ENCODE measurements at places on chromosomes 3 and 15.

GRCh38 chr15:78024883-78025282, 52.6 kb downstream of the TBC1D2B start:
- DNase-seq = no peak

DNA sequence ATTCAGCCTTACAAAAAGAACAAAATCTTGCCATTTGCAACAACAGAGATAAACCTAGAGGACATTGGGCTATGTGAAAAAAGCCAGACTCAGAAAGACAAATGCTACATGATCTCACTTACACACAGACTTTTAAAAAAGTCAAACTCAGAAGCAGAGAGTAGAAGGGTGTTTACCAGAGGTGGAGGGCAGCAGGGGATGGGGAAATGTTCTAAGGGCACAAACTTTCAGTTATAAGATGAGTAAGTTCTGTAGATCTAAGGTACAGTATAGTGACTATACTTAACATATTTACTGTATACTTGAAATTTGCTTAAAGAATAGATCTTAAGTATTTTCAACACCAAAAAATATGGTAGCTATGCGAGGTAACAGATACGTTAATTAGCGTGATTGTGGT, 3.0 kb downstream of the MYEF2 start:
- no peak for DNase-seq

- no peak for DNase-seq
These were observed 150.5 kb upstream of the ZNF385D start for GRCh38 chr3:21901484-21901883.

DNA sequence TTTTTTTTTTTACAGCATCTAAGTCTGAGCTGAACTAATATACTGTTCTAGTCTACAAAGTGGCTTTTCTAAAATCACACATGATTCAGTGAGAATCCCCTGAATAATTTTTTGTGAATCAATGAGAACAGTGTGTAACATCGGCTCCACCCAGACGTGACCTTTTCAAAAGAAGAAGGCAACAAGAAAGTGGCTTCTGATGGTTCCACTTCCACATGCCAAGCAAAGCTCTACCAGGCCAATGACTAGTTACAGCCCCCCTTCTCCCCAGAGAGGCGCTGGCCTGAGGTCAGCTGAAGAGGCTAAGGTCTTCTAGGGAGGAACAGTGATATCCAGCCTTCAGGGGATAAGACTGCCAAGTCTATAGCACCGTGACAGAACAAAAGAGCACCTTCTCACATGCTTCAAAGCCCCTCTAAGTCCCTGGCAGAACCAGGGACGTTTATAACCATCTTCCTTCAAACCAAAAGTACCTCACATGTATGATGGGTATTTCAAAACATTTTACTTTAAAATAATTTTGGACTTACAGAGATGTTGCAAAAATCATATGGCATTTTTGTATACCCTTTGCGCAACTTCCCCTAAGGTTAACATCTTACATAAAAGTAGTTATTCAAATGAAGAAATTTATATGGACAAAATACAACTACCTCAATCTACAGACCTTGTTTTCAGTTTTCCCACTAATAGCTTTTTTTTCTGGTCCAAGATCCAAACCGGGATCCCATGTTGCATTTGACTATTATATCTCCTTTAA, 177.9 kb downstream of the OSBPL10 start:
- DNase-seq = no peak

DNA sequence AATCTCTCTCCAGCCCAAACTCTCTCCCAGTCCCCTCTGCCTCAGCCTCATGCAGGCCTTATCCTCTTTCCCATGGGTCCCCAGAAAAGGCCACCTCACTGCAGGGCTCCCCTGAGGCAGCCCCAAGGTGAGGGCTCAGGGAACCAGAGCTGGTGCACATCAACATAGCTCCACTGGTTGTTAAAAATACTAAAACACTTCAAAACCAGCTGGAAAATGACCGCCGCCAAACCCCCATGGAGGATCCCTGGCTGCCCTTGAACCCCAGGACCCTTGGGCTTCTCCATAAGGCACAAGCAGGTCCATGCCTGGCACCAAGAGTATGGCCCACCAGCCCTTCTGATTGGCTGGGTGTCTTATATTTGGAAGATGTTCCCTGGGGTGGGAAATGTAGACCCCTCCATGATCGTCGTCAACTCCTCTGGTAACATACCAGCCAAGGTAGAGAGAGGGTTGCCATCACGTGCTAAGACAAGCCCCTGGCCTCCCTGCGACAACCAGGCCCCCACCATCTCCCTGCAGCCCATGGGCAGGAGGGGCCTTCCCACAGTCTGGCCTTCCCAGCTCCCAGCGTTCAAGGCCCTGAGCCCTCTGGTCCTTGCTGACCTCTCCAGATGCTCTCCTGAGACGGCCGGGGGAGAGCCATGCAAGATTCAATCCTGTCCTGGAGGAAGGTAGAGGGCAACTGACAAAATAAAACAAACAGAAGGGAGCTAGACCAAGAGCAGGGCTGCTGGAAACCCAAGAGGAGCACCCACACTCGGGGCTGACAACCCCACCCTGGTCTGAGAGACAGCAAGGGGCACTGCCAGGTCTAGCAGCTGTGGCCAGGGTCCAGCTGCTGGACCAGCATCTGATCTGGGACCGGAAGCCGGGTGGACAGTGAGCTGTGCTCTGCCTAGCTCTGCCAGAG, 132.1 kb upstream of the PRR20G start:
- DNase-seq = no peak

DNA sequence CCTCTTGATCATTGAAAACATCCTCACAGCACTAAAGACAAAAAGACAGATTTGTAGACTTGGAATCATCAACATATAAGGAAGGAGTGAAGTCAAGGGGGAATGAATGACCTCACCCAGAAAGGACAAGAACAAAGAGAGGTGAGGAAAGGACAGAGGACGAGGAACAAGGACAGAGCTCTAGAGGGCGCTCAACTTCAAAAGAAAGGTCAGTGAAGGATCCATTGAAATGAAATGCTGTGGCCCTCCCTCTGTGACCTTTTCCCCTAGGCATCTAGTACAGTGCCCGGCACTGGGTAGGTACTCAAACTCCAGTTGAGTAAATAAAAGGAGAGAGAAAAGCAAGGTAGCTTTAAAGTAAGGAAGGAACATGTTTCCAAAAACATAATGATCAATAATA, 2.6 kb downstream of the ATP8B4 start:
- no peak for DNase-seq

DNA sequence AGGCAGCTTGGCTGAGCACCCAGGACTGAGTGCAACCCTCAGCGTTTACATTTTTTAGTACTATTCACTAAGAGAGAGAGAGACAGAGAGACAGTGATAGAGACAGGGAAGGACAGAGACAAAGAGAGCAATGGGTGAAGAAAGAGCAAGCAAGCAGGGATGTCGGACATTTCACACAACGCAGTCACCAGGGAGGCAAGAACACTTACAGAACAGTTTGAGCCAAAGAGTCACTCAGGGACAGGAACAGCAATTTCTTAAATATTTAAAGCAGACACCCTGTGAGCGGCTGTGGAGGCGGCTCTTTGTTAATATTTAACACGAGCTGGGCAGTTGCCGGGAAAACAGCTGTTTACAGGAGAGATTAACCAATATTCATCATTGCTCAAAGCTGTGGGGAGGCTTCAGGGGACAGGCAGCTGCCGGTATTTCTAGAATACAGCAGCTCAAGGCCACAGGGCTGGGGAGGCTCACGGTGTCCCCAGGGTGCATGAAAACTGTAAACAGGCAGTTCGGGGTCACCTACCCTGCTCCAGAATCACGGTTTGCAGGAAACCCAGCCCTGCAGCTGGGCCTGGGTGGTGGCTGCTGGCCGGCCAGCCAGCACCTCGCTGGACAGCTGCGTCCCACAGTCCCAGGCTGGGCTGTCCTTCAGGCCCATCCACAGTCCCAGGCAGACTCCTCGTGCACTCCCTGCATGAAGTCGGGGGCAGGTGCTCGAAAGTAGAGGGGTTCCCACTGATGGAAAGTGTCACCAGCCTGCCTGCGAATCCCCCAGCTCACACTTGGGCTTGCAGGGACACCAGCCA, 38.8 kb upstream of the PCSK6 start:
- DNase-seq = no peak

GRCh38 chr3:126259411-126260391, 79.3 kb upstream of the ALDH1L1 start:
- no peak for DNase-seq

DNA sequence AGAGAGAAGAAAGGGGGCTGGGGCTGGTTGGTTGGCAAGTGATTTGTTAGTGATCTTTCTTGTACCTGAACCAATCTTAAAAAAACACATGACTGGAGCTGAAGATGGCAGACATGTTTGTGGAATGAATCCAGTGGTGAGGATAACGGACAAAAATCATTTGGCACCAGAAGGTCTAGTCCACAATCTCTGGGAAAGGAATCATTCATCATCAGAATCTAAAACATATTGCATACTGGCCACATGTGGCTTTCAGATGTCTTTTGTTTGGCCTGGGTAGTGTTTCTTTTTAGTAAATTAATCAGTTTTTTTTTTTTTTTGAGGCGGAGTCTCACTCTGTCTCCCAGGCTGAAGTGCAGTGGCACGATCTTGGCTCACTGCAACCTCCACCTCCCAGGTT, 5.0 kb downstream of the NEK11 start:
- no peak for DNase-seq

GRCh38 chr15:78977091-78977571, 32.3 kb upstream of the CTSH start:
- DNase-seq = no peak

GRCh38 chr3:170470063-170471016, 51.7 kb downstream of the CLDN11 start:
- DNase-seq = no peak

GRCh38 chr3:115380883-115381572, 233.9 kb upstream of the ZBTB20 start:
- no peak for DNase-seq

DNA sequence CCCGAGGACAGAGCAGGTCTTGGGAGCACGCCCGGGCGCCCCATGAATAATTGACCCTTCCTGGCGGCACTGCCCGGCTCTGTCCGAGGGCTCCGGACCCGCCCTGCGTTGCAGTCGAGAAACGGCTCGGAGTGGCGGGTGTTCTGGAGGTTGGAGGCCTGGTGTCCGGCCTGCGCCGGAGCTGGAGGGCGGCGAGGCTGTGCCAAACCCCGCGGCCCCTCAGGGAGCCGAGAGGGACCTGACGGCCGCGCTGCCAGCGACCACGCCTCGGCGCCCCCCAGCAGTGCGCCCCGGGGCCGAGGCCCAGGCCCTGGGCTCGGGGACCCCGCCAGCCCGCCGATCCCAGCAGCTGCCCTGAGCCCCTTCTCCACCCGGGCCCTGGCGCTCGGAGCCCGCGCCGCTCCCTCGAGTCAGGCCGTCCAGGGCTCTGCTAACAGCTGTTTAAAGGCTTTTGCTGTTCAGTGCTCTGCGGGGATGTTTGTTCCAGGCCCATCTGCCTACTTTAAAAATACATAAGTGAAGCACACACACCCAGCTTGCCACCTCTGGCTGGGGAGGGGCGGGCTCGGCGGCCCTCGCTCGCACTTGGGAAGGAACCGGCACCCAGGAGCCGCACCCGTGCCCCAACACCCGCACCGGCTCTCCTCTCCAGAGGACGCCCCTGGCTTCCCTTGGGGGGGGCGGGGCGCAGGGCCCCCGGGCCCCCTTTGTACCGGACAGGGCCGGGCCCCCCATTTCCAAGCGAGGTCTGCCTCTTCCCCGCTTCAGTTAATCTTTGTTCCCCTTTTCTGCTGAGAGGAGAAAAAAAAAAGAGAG, 730 bp upstream of the ZNF710 start:
- DNase-seq = no peak

- no peak for DNase-seq
These were observed 29.1 kb downstream of the CHST14 start for GRCh38 chr15:40499931-40500330.

DNA sequence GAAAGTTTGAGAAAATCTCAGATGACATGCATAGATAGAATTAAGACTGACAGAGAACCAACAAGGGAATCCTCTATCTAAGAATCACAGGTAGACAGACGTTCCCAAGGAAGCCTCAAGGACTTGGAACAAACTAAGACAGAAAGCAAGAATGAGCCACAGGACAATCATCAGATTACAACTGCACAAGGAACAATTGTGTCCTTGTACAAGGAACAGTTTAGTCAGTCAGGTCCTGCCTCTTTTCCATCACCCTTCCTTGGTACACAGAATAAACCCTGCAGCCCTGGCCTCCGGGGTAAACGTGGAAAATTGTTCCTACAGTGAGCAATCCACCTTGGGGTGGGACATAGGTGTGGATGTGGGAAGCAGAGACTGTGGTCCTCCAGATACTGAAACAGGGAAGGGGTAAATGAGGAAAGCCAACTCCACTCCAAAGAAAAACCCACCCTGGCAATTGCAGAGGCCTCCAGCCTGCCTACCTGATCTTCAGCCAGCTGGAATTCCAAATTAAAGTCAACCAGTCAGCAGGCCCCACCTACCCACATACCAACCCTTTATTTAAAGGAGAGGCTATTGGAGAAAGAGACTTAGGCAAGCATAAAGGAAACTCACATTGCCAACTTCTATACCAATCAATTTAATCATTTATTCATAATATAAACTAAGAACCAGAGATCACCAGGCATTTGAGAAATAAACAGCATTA, 73.4 kb downstream of the ULK4 start:
- DNase-seq = no peak

- no peak for DNase-seq
These were observed 487.8 kb downstream of the FOXP1 start for GRCh38 chr3:71095511-71096291.

- DNase-seq = no peak
These were observed 54.7 kb downstream of the FOXP1 start for GRCh38 chr3:71528816-71529215.

DNA sequence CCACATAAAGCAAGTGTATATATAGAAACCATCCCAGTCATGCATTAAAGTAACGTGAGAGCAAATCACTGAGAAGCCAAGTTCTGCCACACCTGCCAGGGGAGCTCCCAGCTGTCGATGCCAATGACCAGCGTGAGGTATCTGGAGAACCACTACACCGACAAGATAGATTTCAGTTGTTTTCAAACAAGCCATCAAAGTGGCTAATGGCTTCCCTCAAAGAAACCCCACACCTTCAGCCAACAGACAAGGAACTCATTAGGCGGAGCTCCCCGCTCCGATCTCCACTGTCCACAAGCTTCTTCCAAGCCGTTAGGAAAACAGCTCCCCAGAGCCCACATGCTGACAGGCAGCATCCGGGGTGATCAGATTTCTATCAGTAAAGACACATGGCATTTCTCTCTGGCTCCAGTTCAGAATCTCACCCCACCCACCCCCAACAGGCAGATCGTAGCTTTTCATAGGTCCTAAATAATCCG, 54.2 kb upstream of the SPATA12 start:
- DNase-seq = no peak

DNA sequence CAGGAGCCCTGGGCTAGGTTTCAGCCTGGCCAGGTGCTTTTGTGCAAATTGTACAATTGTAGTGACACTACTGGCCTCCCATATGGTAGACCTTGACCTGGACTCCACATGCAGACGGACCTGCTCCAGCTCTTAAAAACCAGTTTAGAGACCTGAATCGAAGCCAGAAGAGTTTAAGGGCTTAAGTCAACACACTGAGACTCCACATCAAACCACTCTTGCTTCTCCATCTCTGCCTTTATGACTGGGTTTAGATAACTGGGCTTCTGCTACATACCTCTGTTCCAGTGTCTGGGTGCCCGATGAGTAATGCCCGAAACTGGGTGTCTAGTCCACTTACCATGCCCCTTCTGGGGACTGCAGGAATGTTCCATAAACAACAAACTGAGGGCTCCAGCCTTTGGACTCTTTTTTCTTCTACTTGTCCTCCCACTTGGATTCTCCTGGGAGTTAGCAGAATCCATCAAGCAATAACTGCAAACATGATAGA, 32.8 kb downstream of the TMEM212 start:
- DNase-seq = no peak
